ENCODE measurements at places on chromosomes 6 and 20. TPM values are rescaled to one million over a fixed set of nuclear protein-coding genes. Genes with fewer than 3 reads are reported as not detected.

DNA sequence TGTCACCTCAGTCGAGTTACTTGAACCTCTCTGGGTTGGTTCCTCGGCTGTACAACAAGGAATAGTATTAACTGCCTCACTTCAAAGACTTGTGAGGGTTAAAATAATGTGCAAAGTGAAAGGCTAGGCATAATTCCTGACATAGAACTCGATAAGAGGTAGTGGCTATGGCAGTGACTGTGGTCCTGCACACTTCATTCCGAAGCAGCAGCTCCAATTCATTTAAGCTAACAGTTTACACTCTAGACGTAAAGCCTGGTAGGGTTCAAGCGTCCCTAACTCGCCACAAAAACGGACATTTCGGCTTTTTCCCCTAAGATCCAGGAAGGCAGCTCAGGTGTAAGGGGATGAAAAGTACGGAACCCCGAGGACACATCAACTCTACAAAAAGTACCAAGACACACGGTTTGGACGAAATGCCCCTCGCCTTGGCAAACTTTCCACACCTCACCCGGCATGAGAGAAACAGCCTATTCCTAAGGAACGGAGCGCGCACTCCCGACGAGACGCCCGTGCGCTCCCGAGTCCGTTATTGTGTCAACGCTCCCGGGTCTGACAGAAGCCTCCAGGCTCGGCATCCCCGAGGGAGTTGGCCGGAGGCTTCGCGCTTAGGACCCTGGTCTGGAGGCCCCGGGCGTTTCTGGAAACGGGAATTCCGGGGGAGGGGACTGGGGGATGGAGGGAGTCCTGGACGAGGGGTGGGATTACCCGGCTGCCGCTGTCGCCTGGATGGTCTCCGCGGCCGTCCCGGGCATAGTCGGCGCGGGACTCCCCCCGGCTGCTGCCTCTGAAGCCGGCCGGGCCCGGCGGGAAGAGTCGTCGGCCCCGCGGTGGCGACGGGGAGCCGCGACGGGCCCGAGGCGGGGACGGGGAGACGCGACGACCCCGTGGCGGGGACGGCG is 937 bp downstream of the ZNF318 start:
- peak overlapping the region; percentile 84 for H3K4me3 ChIP-seq
- no peak for DNase-seq
- peaks cover 14% of the 10 kb centered on the region for H3K27me3 ChIP-seq
- H3K36me3 ChIP-seq, result peaks cover 25% of the 10 kb centered on the region
- peaks cover 33% of the 10 kb centered on the region for H3K4me1 ChIP-seq

GRCh38 chr6:12546410-12547002 is 170.1 kb upstream of the PHACTR1 start:
- H3K4me3 ChIP-seq, result no peak overlapping the region
- H3K27ac ChIP-seq, result no peak overlapping the region
- H3K27me3 ChIP-seq, result peaks cover 2% of the 10 kb centered on the region
- no peaks in the 10 kb centered on the region for H3K36me3 ChIP-seq
- DNase-seq, result no peak

GRCh38 chr6:118815495-118815894 is 78.5 kb upstream of the ASF1A start:
- H3K36me3 ChIP-seq, result peaks cover 42% of the 10 kb centered on the region
- peaks cover 28% of the 10 kb centered on the region for H3K4me1 ChIP-seq
- H3K27me3 ChIP-seq, result no peaks in the 10 kb centered on the region
- H3K4me3 ChIP-seq, result no peak overlapping the region
- DNase-seq, result no peak

- no peak overlapping the region for H3K4me3 ChIP-seq
- H3K36me3 ChIP-seq, result no peaks in the 10 kb centered on the region
Measured at GRCh38 chr6:41840326-41840725, 52.8 kb downstream of the TOMM6 start.

- no peaks in the 10 kb centered on the region for H3K36me3 ChIP-seq
- no peak overlapping the region for H3K27ac ChIP-seq
- no peaks in the 10 kb centered on the region for H3K4me1 ChIP-seq
- no peak overlapping the region for H3K4me3 ChIP-seq
- DNase-seq, result no peak
Measured at GRCh38 chr6:139982195-139982594, 607.7 kb upstream of the CITED2 start.

DNA sequence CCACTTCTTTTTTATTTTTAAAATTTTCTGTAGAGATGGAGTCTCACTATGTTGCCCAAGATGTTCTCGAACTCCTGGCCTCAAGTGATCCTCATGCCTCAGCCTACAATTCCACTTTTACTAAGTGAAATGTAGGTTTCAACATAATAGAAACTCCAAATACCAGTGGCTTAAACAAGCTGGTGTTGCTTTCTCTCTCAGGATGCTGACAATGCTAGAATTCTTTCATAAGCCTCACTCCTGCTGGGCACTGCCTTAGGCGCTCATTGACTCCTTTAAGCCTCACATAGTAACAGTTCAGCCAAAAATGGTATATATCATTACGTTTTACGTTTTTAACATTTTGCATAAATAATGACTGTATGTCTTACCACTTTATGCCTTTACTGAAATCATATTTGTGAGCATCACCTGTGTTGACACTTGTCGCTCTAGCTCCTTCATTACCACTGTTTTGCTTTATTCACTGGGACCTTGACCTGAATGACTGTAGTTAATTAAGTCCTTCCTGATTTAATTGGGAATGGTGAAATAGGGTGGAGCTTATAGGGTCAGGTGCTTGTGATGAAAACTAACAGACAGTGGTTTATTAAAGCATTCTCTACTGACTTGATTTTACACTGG is 3.9 kb upstream of the CST9 start:
- H3K36me3 ChIP-seq, result no peaks in the 10 kb centered on the region
- H3K4me3 ChIP-seq, result no peak overlapping the region
- no peak for DNase-seq
- H3K27ac ChIP-seq, result no peak overlapping the region

ACTL10 gene
- 2.4 TPM for total RNA-seq

GRCh38 chr6:70079241-70079640 is 212.9 kb downstream of the COL19A1 start:
- no peak for DNase-seq
- H3K4me1 ChIP-seq, result no peaks in the 10 kb centered on the region
- no peaks in the 10 kb centered on the region for H3K27me3 ChIP-seq
- no peaks in the 10 kb centered on the region for H3K36me3 ChIP-seq
- no peak overlapping the region for H3K4me3 ChIP-seq

- H3K27me3 ChIP-seq, result peaks cover 5% of the 10 kb centered on the region
- no peak overlapping the region for H3K27ac ChIP-seq
- DNase-seq, result no peak
- no peaks in the 10 kb centered on the region for H3K36me3 ChIP-seq
- H3K4me1 ChIP-seq, result no peaks in the 10 kb centered on the region
Measured at GRCh38 chr6:12354499-12354898, 64.3 kb downstream of the EDN1 start.

TFAP2C gene
- not detected for total RNA-seq

BACH2 gene
- total RNA-seq, result 61.6 TPM

MAS1 gene
- not detected for total RNA-seq

C6orf58 gene
- not detected for total RNA-seq

GRCh38 chr20:59933296-59933848 is at the start of gene SYCP2:
SYCP2 (minus strand) TSS chr20:59933637; CDS start chr20:59922413, 11,224 bp downstream.
- H3K4me3 ChIP-seq, result peak within 1 kb of the TSS; percentile 71
- peak; percentile 56 for DNase-seq
- H3K27ac ChIP-seq, result peak within 1 kb of the TSS; percentile 80
- peaks cover 33% of the 10 kb centered on the region for H3K4me1 ChIP-seq
- peaks cover 5% of the 10 kb centered on the region for H3K27me3 ChIP-seq

DNA sequence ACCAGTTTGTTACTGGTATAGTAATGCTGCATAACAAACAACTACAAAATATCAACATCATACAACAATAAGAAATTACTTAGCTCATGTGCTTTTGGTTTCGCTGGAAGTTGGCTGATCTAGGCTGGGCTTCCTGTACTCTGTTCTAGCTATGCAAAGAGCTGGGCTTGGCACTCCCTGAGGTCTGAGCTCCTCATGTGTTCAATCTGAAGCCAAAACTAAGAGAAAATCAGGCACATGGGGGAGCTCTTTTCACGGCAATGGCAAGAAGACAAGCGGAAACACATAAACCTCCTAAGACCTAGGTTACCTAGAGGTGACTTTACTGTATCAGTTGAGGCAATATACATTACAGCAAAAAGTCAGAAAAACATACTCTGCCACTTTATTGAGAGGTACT is 574.2 kb downstream of the KHDRBS2 start:
- H3K27me3 ChIP-seq, result no peaks in the 10 kb centered on the region
- no peak for DNase-seq
- H3K4me1 ChIP-seq, result no peaks in the 10 kb centered on the region

All from activated CD4-positive, alpha-beta T cell treated with anti-CD3 and anti-CD28 coated beads, Interleukin-2, amount 10 ng/mL, durations not matched to agents 7 days and 5 days (primary cell).